ENCODE measurements at places on chromosomes 12 and 14.

GRCh38 chr12:30806989-30807694 lies 52.4 kb upstream of the CAPRIN2 start:
- DNase-seq: peak; percentile 77

- no peak for DNase-seq
These were observed 20.0 kb upstream of the ITGA5 start for GRCh38 chr12:54439096-54439495.

GRCh38 chr14:61477712-61478462 lies 156.5 kb downstream of the PRKCH start:
- no peak for DNase-seq

GRCh38 chr12:130433834-130434233 lies 96.1 kb downstream of the PIWIL1 start:
- no peak for DNase-seq

DNA sequence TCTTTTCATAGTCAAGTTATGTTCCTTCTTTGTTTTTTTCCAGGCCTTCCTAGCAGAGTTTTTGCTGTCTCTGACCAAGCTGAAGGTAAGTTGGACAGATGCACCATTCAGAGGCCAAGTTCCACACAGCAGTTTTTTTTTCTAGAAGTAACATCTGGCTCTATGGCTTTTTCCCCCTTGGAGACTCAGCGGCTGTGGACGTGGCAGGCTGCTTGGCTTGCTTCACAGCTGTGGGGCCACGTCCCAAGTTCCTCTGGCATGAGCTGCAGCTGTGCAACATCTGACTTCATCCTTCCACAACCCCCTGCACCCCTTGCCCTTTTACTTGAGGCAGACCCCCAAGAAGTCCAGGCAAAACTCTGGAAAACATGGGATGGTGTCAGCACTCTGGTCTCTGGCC lies 24.2 kb upstream of the RHOJ start:
- no peak for DNase-seq

- no peak for DNase-seq
These were observed 115.9 kb downstream of the NTN4 start for GRCh38 chr12:95674631-95675030.

- DNase-seq: no peak
These were observed 4.9 kb upstream of the ESRRB start for GRCh38 chr14:76371066-76371465.

DNA sequence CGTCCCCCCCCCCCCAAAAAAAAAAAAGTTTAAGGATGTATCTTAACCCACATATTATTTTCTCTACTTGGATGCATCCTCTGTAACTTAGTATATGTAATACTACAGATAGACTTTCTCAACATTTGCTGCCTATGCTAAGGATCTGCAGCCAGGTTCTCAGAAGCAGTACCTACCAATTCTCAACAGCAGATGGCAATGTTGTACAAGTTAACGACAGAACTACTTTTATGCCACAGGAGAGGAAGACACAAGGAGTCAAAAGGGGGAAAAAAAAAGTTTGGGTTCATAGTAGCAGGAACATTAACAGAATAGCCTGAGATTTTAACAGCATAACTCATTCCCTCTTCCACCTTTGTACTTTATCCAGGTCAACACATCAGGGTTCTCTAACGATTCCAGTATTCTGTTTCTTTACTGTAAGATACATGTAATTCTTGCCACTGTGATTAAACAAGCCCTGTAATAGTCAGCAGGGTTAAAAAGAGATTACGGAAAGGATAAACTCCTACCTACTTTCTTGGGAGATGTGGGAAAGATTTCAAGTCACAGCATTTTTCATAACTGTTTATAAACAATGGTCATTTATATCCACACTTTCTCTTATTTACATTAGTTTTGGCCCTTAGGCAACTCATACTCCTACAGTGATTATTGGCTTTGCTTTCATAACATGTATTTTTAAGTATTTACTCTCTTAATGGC lies 5.7 kb upstream of the NEK9 start:
- DNase-seq: peak; percentile 43

GRCh38 chr12:114368685-114369452 lies 37.1 kb downstream of the TBX5 start:
- no peak for DNase-seq

DNA sequence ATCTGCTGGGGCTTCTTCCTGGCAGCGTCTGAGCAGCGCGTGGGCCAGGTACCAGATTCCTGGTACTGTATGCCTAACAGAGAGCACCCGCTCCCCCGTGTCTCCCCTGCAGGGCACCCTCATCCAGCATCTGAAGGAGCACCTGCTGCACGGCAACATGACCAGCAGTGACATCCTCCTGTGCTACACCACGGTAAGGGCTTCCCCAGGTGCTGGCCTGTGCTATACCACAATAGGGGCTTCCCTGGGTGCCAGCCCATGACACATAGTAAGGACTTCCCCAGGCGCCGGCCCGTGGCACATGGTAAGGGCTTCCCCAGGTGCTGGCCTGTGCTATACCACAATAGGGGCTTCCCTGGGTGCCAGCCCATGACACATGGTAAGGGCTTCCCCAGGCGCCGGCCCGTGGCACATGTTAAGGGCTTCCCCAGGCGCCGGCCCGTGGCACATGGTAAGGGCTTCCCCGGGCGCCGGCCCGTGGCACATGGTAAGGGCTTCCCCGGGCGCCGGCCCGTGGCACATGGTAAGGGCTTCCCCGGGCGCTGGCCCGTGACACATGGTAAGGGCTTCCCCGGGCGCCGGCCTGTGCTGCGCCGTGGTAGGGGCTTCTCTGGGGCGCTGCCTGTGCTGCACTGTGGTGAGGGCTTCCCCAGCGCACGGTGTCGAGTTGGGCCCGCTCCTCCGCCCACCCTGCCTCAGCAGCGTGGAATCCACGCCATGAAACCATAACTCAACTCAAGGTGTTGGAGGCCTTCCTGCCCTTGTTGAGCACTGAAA lies 49.3 kb downstream of the AACS start:
- no peak for DNase-seq

DNA sequence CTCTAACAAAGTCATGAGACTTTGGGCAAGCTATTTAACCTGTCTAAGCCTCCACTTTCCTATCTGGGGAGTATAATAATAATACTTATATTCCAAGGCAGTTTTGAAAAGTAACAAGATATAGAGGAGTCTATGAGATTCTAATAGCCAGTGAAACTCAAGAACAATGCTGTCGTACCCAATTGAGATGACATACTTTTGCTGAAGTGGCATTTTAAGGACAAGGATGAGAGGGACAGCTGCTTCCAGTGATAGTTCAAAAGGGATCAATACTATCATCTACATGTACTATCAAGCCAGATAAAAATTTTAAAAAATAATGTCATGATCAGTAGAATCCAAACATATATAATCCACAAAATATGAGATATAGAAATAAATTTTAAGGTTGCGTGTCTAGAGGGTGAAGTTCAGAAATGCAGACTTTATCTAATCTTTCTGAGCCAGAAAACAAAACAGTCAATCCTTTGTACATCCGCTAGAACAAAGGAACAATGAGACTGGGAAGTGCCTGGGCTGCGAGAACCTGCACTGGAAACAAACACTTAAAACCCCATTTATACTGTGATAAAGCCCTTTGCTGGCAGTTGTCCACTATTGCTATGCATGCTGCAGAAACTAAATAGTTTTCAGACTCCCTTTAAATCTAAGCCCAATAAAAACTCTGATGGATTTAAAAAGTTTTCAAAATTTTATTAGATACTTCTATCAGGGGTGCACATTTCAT lies 38.6 kb downstream of the PTPRB start:
- DNase-seq: no peak

DNA sequence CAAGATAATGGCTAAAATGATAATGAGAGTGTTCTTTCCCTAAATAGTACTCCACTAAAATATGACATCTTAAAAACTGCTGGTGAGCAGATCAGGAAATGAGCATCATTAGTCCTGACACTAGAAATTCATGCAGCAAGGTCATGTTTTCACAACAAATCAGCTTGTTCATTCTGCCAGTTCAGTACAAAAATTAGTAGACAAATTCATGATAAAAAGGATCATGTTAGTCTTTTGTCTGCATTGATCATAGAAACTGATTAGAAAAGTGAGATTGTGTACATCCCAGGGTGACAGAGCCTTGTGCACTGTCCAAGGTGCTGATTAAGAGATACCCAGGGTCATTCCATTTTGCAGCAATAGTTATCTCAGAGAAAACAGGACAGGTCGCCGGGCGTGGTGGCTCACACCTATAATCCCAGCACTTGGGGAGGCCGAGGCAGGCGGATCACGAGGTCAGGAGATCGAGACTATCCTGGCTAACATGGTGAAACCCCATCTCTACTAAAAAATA lies 163.6 kb downstream of the RIMBP2 start:
- no peak for DNase-seq

DNA sequence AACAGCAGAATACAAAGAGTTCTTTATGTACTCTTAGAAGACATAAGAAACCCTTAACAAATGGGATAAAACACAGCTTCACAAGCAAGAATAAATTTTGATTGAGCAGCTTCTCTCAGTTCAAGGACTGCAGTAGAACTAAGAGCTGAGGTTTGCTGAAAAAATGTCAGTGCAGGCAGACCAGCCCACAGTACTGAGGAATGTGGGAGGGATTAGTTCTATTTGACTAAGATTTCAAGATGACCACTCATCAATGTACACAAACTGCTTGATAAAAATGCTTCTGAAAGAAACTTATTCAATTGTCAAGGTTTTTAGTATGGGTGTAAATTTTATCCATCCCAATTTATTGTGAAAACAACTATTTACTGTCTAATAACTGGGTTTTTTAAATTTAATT lies 138.4 kb downstream of the SEC23A start:
- no peak for DNase-seq

All from H9 (cell line).